Panc1 (cell line): ENCODE measurements at places on chromosomes 5 and 9.

- no peak for DNase-seq
These were observed 289.5 kb upstream of the MPDZ start for GRCh38 chr9:13568841-13569601.

DNA sequence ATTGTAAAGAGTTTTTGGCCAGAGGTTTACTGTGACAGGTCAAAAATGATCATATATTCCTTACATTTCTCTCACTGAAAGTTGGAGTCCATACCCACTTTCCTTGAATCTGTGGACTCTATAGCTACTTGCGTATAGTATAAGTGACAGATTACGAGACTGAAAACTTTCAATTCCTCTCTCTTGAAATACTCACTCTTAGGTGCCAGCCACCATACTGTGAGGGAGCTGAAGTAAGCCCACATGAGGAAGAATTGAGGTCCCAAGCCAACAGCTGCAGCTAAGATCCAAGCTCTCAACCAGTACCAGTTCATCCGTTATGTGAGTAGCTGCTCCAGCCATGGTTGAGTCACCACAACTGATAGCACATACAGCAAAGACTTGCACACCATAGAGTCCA, 128.1 kb upstream of the FAM174A start:
- no peak for DNase-seq

- DNase-seq = no peak
These were observed 127.6 kb downstream of the SLC28A3 start for GRCh38 chr9:84212982-84213381.

DNA sequence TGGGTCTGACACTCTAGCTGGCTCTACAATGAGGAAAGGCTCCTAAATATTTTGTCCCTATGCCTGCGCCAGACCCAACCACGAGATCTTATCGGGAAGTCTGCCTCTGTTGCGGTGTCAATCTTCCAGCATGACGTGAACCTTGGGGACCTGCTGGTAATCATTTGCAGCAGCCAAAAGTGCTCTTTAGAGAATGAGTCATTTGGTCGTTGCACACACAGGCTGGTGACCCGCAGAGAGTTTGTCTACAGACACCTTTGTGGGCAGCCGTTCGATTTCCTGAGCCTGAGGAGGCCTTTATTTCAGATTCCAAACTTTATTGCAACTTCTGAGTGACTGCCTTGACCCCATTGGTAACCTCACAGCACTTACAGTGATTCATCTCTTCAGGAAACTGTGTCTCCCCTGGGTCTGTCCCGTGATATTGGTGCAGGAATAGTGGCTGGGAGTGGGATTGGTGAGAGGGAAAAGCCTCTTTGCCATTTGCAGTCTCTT, 326.1 kb downstream of the NSG2 start:
- no peak for DNase-seq

DNA sequence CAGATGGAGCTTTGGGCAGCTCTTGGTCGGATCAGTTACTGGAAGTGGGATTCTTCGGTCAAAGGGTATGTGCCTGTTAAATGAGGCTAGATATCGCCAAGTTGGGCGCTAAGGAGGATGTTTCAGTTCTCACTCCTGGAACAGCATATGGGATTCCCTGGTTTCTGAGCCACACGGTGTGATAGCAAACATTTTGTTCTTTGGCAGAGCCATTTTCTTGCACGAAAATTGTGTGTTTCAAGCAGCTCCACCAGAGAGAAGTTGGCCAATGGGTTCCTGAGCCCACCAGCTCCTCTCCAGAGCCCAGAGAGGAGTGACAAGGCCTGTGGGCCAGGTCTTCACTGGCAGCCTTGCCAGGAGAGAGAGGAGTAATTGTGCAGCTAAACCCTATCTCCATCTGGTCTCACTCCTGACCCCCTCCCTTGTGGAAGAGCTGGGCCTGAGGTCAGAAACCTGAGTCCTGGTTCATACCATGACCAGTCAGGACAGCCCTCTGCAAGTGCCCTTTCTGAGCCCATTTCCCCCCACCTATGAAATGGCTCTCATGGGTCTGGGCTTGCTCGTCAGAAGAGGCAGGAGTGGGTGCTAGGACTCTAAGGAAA, 10.7 kb upstream of the SLC6A7 start:
- no peak for DNase-seq

GRCh38 chr5:151721812-151722391, 35.2 kb upstream of the SPARC start:
- DNase-seq = no peak

DNA sequence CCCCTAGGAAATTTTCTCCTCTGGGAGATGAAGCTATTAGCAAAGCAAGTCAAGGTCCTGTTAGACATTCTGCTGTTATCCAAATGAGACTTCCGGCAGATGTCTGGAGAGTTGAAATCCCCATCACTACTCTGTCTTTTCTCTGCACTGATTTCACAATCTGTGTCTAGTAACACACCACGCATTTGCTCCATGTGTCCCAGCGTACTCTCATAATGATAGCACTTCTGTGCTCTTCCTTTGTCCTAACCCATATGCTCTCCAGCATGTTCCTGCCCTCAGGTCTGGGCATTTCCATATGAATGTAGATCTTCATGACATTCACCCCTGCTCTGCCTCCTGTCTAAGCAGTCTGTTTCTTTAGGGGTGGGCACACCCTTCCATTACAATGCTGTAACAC, 1949.0 kb upstream of the WWC1 start:
- DNase-seq = no peak

GRCh38 chr5:124604419-124604818, 142.0 kb downstream of the ZNF608 start:
- no peak for DNase-seq

DNA sequence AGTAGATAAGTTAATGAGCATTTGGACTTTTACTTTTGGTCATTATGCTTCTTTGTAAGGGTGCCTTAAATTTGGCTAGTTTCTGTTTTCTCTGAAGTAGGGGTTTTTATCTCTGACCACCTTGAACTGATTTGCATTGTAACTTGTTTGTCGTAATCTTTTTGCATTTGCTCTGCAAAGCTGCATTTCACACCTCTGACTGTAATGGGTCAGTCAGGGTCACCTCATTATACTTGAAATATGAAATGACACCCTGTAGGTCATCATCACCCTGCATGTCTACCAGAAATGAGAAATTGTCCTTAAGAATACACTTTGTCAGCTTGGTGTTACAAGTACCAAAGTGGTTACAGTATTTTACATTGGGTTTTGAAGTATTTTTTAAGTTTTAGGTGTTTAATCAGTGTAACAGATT, 74.0 kb downstream of the KCNN2 start:
- DNase-seq = no peak
